ENCODE measurements at places on chromosomes 12 and 14. TPM values are rescaled to one million over a fixed set of nuclear protein-coding genes. Genes with fewer than 3 reads are reported as not detected.
A peak's percentile ranks its signal among the peaks of the same experiment; 100 is the strongest.

- no peaks in the 10 kb centered on the region for H3K4me1 ChIP-seq
- no peak overlapping the region for H3K4me3 ChIP-seq
- no peaks in the 10 kb centered on the region for H3K27me3 ChIP-seq
- DNase-seq = no peak
- H3K27ac ChIP-seq = no peak overlapping the region
- peaks cover 6% of the 10 kb centered on the region for H3K36me3 ChIP-seq
These were observed 41.9 kb downstream of the SPTLC2 start for GRCh38 chr14:77574446-77575115.

DNA sequence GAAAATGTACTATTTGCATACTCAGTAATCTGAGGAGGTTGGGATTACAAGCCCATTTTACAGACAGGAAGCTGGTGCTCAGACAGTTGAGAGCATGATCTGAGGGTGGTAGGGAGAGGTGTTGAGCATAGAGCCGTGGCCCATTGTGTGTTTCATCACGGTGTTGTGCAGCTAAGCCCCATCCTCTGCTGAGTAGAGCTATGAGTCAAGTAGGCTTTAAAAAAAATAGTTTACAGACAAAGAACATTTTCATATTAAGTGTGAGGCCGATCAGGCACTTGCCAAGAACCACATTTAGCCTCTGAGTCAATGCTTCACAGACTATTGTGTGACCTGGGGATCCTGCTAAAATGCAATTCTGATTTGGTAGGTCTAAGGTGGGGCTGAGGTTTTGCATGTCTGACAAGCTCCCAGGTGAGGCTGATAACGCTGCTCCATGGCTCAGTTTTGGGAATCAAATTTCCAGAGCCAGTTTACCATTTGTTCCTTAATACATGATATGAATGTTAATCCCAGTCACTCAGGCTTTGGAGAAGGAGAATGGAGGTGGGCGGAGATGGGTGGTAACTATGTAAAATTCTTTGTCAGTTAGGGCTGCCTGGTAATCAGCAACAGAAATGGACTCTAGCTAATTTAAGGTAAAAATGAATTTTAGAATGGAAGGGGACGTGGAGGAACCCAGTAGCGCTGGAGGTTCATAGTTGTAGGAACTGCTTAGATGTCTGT lies 22.2 kb downstream of the ZNF664 start:
- DNase-seq = peak; percentile 60
- H3K36me3 ChIP-seq = peaks cover 41% of the 10 kb centered on the region
- H3K4me3 ChIP-seq = no peak overlapping the region
- H3K4me1 ChIP-seq = peaks cover 43% of the 10 kb centered on the region
- H3K27me3 ChIP-seq = no peaks in the 10 kb centered on the region
- peak overlapping the region; percentile 8 for H3K27ac ChIP-seq

- H3K27me3 ChIP-seq = no peaks in the 10 kb centered on the region
- no peak overlapping the region for H3K27ac ChIP-seq
- H3K4me1 ChIP-seq = no peaks in the 10 kb centered on the region
- no peaks in the 10 kb centered on the region for H3K36me3 ChIP-seq
- H3K4me3 ChIP-seq = no peak overlapping the region
These were observed 680.9 kb upstream of the TBX3 start for GRCh38 chr12:115364921-115365320.

- no peak for DNase-seq
- no peaks in the 10 kb centered on the region for H3K36me3 ChIP-seq
- no peaks in the 10 kb centered on the region for H3K4me1 ChIP-seq
These were observed 36.6 kb upstream of the GZMB start for GRCh38 chr14:24670594-24670993.

DNA sequence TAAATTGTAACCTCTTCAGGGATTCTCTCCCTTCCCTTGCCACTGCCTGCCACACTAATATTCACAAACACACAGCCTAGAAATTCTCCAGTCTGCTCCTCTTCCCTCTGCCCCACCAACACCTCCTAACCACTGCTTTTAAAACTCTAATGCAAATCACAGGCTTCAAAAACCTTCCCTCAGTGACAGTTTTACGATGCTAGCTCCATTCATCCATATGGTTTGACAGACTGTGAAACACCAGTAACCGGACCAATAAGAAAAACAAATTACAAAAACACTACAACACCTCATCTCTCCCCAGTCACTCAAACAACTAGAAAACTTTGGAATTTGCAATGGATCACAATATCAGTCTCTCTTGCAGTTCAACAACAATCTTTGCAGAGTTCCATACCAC lies 5.7 kb downstream of the DPF3 start:
- H3K27me3 ChIP-seq = no peaks in the 10 kb centered on the region
- no peak overlapping the region for H3K27ac ChIP-seq
- H3K4me3 ChIP-seq = no peak overlapping the region
- DNase-seq = no peak
- no peaks in the 10 kb centered on the region for H3K36me3 ChIP-seq

DNA sequence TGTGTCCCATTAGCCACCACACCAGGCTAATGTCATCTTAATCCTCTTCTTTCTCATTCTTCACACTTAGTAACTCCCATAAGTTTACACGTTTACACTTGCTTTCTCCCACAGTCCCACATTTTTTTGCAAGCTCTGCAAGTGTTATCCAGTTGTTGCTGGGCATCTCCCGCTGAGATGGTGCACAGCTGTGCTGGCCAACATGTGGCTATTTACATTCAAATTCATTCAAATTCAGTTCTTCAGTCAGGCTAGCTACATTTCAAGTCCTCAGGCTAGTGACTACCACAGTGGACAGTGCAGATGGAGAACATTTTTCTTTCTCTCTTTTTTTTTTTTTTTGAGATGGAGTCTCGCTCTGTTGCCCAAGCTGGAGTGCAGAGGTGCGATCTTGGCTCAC lies 9.8 kb upstream of the TEAD4 start:
- no peaks in the 10 kb centered on the region for H3K36me3 ChIP-seq
- H3K27me3 ChIP-seq = no peaks in the 10 kb centered on the region
- H3K4me3 ChIP-seq = no peak overlapping the region
- DNase-seq = no peak
- H3K27ac ChIP-seq = no peak overlapping the region

Gene TAS2R42
- total RNA-seq = not detected

DNA sequence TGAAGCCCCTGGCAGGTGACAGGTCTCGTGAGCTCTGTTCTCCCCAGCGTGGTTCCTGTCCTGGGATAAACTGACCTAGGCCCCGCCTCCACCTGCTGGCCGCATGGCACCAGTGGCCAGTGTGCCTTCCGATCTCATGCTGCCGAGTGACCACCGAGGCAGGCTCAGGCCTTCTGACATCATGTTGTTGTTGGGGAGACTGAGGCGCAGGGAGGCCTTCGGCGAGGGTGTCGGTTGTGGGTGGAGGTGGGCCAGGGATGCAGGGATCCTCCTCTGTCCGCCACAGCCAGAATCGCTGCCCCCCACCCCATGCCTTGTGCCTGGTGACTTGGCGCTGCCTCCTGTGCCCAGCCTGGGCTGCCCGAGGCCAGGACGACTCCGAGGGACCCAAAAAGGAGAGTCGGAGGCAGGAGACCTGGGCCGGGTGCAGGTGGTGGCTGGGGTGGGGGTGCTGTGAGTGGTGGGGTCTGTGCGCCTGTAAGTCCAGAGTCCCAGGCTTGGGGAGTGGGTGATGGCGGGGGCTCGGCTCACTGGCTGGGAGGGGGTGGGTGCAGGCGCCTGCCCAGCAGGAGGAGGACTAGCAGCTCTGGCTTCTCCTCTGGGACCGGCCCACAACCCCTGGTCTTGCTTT lies 24.3 kb downstream of the ASPG start:
- no peaks in the 10 kb centered on the region for H3K4me1 ChIP-seq
- H3K4me3 ChIP-seq = no peak overlapping the region
- H3K27ac ChIP-seq = no peak overlapping the region
- no peaks in the 10 kb centered on the region for H3K27me3 ChIP-seq
- H3K36me3 ChIP-seq = no peaks in the 10 kb centered on the region

- no peak for DNase-seq
- no peaks in the 10 kb centered on the region for H3K27me3 ChIP-seq
- peaks cover 9% of the 10 kb centered on the region for H3K4me1 ChIP-seq
- no peak overlapping the region for H3K4me3 ChIP-seq
- no peak overlapping the region for H3K27ac ChIP-seq
These were observed 224.3 kb downstream of the PELI2 start for GRCh38 chr14:56342494-56342942.

DNA sequence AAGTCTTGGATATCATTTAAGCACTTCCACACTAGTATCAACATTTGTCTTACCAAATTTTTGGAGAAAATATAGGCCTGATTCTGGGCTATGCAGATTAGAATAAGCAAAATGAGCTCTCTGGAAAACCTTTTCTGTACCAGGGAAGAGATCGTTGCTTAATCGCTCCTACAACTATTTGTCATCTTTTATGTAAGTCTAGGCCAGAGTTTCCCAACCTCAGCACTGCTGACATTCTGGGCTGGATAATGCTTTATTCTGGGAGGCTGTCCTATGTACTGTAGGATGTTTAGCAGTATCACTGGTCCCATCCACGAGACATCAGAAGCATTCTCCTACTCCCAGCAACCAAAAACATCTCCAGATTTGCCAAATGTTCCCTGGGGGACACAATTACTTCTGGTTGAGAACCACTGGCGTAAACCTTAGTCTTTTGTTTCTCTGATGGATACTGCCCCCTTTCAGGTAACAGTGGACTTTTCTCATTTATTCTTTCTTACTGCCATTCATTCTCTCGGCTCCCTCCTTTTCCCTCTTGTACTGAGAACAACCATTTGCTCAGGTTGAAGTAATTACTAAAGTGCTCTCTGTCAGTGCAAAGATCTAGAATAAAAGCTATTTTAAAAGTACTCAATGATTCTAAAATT lies 316.9 kb upstream of the E2F7 start:
- no peaks in the 10 kb centered on the region for H3K27me3 ChIP-seq
- no peak overlapping the region for H3K4me3 ChIP-seq
- H3K4me1 ChIP-seq = peaks cover 10% of the 10 kb centered on the region
- H3K36me3 ChIP-seq = no peaks in the 10 kb centered on the region

DNA sequence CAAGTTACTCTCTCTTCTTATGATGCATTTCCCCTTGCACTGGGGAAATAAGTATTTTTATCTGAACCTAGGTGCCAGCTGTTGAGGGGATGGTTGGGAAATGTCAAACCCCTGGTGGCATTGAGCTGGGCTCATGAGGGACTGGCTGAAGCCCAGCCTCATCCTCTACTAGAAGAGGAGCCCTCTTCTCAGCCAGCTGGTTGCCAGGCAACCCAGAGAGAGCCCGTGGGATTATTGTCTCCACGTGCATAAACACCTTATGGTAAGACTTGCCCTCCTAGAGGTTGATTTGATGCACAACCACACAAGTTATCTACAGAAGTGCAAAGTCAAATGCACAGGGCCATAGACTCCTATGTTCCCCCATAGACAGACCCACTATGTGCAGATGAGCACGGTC lies 89.8 kb downstream of the WSCD2 start:
- H3K4me3 ChIP-seq = no peak overlapping the region
- H3K27me3 ChIP-seq = no peaks in the 10 kb centered on the region
- DNase-seq = no peak
- H3K27ac ChIP-seq = no peak overlapping the region

- DNase-seq = no peak
- H3K4me1 ChIP-seq = peaks cover 5% of the 10 kb centered on the region
- H3K27ac ChIP-seq = no peak overlapping the region
These were observed 43.1 kb downstream of the CEP83 start for GRCh38 chr12:94416613-94417012.

DNA sequence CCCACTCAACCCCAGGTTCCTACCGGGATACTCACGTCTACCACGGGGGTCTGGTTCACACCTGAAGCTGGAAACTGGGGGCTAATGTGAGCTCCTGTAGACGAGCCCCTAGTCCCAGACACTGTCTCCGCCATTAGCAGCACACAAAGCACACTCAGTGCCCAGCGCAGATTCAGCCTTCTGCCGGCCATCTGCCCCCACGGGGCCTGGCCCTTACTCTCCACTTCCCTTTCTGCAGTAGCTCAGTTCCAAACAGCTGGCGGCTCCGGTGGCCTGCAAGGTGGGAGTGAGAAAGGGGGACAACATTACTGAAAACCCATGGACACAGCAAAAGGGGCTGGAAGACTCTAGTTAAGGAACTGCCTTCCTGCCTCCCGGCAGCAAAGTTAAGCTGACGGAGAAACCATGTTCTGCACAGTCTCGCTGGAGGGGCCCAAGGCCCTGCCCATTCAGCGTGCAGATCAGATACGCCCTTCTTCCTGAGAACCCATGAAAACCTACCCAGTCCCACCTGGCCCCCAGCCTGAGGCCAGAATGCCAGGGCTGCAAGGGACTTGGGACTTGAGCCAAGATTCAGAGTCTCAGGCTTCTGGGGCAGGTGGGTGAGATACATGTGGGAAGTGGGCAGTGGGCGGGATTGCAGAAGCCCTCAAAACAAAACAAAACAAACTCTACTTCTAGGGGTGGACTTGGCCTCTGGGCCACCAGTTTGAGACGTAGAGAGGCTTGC lies 2.1 kb downstream of the SLC8B1 start:
- H3K36me3 ChIP-seq = peaks cover 41% of the 10 kb centered on the region
- H3K4me1 ChIP-seq = peaks cover 5% of the 10 kb centered on the region
- no peak overlapping the region for H3K4me3 ChIP-seq
- no peak for DNase-seq
- H3K27ac ChIP-seq = no peak overlapping the region
- no peaks in the 10 kb centered on the region for H3K27me3 ChIP-seq

Gene IL25
- not detected for total RNA-seq

Gene NR1H4
- total RNA-seq = not detected

DNA sequence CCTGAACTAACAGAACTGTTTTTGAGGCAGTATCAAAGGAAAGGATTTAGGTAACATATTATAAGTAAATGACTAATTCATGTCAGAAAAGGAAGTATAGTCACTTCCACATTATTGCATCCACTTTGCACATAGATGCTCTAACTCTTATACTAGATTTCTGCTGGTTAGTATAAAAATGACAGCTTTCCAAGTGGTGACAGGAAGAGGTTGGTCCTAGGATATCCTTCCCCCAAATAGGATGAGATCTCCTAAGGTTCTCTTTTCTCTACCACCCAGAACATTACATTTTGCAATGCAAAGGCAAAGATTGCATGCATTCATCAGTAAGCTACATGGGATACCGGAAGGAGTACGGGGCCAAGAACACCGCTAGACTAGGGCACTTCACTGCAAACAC lies 15.2 kb downstream of the DAD1 start:
- H3K36me3 ChIP-seq = peaks cover 71% of the 10 kb centered on the region
- H3K27ac ChIP-seq = no peak overlapping the region
- H3K4me3 ChIP-seq = no peak overlapping the region
- DNase-seq = no peak
- H3K27me3 ChIP-seq = no peaks in the 10 kb centered on the region

Gene NANOG
- total RNA-seq = not detected

Gene DBX2
- not detected for total RNA-seq

Gene RASAL1
- not detected for total RNA-seq

- no peaks in the 10 kb centered on the region for H3K27me3 ChIP-seq
- H3K4me3 ChIP-seq = no peak overlapping the region
- peak; percentile 8 for DNase-seq
- H3K36me3 ChIP-seq = no peaks in the 10 kb centered on the region
These were observed 53.5 kb downstream of the SLC38A6 start for GRCh38 chr14:61034416-61035120.

Gene FAM222A
- total RNA-seq = 0.19 TPM

DNA sequence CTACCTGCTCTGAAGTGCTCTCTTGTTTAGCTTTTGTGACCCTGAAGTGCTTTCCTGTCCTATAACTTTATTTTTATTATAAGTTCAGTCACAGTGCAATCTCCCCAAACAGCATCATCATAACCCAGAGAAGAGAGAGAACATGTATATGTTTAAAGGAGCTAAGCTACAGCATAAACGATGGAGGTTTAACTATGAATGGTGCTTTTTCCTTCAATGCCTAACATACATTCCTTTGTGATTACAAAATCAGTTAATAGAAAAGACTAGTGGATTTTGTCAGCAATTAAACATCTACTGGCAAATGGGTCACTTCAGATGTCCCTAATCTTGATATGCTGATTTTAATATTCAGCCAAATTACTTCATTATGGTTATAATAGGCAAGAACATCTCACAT lies 46.4 kb downstream of the ZFYVE21 start:
- H3K36me3 ChIP-seq = peaks cover 5% of the 10 kb centered on the region
- peaks cover 4% of the 10 kb centered on the region for H3K4me1 ChIP-seq

All from MCF 10A (cell line).